ENCODE measurements at places on chromosomes 2 and 18.

DNA sequence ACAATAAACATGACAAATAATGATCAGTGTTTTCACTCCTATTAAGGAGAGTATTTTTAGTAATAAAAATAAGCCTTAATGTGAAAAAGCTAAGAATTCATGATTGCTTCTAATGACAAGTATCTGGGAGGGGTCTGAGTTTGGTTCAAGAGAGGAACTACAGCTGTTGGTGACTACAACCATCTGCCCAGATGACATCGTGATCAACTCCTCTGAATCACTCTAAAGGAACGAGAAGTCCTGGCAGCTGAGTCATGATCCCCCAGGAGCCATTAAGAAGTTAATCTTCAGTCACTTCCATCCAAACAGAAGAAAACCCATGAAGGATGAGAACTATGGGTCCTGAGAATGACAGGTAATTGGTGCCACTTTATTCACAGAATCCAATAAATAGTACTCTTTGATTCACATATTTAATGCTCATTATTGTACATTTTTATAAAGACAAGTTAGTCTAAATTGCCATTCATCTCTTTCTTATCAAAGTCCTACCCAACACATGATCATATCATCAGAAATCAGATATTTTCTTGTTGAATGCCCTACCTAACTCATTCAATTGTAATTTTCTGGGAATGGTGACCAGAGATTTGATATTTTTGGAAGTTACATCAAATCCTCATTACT, 6.8 kb downstream of the TFPI start:
- no peak for DNase-seq

- no peak for DNase-seq
These were observed 30.2 kb downstream of the GLI2 start for GRCh38 chr2:120765678-120766469.

- DNase-seq = no peak
These were observed at the start of gene CCDC68 for GRCh38 chr18:54958704-54959625. TSS of gene CCDC68 (minus strand) at chr18:54959461. CDS start at chr18:54942791, 16,670 bp downstream.

DNA sequence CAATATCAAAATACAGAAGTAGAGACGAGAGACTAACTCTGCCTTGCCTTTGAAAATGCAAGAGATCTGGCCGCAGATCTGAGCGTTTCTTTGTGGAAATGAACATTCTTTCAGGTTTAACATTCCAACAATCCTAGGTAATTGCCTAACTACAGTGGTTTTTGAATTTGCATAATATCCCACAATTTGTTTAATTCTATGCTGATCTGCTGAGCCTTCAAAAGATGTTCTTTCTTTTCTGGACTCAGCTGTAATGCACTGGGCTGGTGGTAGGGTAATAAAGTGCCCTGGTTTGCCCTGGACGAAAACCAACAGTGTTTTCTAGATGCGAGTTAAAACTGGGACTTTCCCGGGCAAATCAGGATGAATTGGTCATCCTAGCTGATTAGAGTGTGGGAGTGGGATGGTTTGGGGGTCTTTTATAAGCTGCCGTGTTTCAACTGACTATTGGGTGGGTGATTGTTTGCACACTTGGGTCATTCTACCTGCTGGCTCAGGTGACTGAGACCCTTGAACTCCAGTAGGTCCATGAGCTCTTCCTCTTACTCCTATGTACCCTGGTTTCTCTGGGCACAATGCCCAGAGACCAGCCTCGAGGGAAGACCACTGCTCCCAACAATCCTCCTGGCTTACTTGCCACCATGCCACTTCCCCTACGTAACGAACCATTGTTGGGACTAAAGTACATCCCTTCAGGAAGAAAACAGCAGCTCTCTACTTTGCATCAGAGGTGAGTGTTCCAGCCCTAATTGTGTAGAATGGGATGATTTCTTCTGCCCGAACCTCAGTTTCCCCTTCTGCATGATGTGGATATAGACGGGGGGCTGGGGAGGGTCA, 3.4 kb upstream of the PAX8 start:
- DNase-seq = no peak

DNA sequence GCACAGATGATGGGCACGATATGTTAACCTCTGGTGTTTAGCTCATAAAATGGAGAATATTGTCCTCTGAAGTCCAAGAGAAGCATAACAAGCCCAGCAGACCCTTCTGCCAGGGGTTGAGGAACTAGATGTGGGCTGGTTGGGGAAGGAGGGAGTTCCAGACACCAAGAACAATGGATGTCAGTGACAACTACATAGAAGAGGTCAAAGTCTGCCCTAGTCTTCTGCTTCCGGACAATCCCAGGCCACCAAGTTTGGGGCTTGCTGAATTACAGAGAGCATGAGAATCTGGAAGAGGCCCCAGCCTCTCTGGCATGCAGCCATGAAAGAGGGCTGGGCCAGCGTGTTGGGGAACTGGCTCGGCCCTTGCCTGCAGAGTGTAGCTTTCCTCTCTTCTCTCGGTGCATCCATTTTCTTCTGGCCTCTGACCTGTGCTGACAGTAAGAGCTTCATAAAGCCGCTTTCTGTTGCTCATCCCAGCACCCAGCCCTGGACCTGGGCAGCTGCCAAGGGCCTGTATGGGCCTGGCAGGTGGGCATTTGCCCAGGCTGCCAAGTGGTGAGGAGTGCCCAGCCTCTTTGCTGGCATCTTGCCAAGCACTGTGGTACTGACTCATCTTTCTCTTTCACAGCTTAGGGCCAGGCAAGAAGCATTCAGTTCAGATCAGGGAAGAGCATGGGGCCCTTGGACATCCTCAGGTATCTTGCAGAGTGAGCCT, 14.6 kb upstream of the LAPTM4A start:
- peak; percentile 99 for DNase-seq

DNA sequence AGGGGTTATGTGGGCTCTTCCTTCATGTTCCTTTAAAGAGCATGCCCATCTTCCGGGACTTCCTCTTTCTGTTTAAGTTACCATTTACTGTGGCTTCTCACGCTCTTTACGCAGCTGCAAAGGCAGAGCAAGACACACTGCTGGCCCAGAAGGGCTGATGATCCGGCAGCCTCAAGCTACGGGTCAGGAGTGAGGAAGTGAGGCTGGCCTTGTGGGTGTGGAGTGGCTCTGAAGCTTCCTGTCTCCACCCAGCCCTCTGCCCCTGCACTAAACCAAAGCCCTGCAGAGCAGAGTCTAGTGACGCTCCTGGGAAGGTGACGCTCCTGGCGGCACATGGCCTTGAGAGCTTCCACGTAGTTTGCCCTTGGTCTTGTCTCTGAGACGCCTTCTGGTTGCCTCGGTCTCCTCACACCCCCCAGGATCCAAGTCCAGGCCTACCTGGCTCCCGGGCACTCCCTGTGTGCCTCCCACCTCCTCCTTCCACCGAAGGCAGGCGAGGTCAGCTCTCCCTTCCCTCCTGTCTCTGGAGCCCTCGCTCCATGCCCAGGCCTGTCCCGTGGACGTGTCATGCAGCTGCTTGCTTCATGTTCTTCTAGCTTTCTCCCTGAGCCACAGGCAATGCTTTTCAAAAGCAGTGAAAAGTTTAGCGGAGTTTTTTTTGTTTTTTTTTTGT, 50.3 kb downstream of the ARL4C start:
- peak; percentile 67 for DNase-seq

GRCh38 chr2:36568516-36569246, 29.3 kb downstream of the FEZ2 start:
- DNase-seq = no peak

GRCh38 chr2:72031346-72032110, 116.1 kb downstream of the CYP26B1 start:
- no peak for DNase-seq

GRCh38 chr2:134677856-134678756, 40.7 kb downstream of the TMEM163 start:
- no peak for DNase-seq

DNA sequence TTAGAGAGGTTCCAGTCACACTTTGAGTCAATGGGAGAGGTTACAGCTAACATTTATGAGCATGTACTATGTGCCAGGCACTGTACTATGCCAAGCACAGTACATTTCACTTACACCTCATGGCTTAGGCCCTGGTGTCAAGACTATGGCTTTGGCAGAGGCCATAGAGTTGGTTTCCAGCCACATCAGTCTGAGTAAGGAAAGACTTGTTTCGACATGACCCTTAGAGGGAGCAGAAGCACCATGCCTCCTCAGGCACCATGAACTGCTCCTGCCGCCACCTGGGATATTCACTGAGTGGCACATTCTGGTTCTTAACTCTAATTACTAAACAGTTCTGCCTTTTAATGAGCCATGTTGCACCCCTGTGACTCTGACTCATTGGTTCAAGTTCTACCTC, 12.7 kb downstream of the DGUOK start:
- peak; percentile 17 for DNase-seq

GRCh38 chr2:2692599-2693389, 361.7 kb upstream of the MYT1L start:
- peak; percentile 24 for DNase-seq

DNA sequence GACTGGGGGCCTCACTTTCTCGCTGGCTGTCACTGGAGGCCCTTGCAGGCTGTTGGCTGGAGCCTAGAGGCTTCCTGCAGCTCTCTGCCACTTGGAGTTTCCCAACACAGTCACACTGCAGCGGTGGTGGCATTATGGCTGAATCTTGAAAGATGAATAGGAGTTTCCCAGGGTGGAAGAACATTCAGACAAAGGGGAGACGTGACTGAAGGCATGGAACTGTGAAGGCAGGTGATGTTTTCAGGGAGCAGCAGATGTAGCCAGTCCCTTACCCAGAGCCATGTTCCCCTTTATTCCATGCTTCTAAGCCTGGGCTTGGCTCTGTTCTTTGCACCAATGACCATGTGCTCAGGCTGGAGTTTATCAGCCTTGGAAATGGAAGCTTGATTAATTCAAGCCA, 106.7 kb upstream of the BOD1L2 start:
- DNase-seq = no peak

GRCh38 chr2:11685906-11686470, 16.0 kb upstream of the NTSR2 start:
- DNase-seq = no peak

GRCh38 chr2:12051831-12052230, 305.4 kb downstream of the LPIN1 start:
- DNase-seq = no peak

DNA sequence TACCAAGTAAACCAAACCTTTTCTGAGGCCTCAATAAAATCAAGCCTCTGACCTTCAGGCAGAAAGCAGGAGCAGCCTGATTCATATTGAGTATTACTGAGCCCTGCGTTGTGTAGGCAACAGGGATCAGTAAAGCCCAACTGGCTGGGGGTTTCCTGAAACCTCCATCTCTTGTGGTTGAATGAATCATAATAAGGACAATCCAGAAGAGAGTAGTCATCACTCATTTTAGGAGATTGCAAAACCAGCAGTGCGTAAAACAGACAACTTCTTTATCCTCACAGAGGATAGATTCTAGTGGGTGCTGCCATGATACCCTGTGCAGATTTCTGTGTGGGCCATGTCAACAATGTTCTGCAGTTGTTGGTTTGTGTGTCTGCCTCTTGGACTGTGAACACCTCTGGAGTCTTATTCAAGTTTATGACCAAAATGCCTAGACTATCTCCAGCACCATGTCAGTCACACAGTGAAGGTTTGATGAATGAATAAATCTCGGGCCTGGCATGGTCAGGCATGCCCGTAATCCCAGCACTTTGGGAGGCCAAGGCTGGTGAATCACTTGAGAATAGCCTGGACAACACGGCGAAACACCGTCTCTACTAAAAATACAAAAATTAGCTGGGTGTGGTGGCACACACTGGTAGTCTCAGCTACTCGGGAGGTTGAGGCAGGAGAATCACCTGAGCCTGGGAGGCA, 51.8 kb upstream of the RAB27B start:
- DNase-seq = no peak

GRCh38 chr2:66427300-66427699, 7.6 kb upstream of the MEIS1 start:
- DNase-seq = no peak

DNA sequence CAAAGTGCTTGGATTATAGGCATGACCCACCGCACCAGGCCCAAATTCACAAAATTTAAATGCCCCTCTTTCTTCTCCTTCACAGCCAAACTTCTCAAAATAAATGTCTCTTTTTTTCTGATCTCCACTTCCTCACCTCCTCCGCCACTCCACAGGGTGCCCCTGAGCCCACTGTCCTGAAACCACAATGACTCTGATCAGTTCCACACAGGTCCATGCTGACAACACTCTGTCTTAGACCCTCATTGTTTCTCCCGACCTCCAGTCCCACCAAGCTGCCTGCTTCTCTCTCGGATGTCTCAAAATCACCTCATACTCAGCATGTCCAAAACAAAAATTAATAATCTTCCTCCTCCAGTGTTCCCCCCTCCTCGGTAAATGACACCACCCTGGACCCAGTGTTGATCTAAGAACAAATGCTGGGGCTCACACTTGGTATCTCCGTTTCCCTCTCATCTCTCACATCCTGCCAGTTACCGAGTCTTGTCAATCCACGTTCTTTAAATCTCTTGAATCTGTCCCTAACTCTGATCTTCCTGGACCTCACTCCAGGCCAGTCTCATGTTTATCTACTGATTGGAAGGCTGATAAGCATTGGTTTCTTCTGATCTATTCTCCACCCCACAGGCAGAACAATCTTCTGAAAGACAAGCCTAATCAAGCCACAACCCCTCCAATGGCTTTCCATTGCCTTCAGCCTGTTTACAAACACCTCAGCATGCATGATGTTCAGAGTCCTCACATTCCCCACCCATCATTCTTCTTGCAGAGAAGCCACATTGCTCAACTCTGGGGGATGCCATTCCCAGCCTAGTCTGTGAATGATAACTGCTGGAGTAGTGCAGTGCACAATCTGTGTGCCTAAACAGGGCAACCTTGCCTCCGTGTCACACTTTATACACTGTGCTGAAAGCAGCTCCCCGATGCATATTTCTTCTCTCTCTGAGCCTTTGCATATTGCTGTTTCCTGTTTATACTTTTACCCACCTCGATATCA, 12.4 kb upstream of the ANKRD44 start:
- DNase-seq = no peak

DNA sequence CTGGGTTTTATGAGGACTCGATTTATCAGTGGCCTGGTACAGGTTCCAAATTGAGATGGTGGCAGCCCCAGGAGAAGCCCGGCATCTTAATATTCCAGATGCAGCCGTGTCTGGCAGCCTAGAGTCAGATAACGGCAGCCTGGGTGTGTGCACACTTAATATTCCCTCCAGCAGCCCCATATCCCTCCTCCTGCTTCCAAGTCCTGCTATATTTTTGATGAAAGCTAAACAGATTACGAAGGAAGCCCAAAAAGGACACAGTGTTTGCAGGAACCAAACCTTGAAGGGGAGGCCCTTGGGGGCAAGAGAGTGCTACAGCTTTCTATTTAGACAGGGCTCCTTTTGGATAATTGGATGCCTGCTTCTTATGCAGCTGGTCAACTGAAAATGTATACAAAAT, 25.1 kb upstream of the ALK start:
- no peak for DNase-seq

DNA sequence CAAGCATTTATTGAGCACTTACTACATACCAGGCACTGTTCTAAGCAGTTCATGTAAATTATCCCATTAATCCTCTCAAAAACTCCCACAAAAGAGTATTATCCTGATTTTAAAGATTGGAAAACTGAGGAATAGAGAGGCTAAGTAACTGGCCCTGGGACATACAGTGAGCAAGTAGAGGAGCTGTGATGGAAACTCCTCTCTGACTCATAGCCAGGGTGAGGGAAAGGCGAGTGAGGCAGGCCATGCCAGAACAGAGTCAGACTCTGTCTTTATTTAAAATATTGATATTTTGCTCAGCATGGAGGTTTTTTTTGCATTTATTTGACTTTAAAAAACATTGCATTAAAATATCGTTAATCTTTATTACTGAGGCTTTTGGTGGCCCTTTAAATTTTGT, 208.0 kb downstream of the LOXHD1 start:
- no peak for DNase-seq
